Activated T-helper 1 cell treated with Interleukin-2 at 50 U/mL for 16 hours (primary cell): ENCODE measurements at places on chromosomes 11 and 22.

- DNase-seq, result no peak
Observed at GRCh38 chr11:45518833-45519535, 146.4 kb downstream of the CHST1 start.

DNA sequence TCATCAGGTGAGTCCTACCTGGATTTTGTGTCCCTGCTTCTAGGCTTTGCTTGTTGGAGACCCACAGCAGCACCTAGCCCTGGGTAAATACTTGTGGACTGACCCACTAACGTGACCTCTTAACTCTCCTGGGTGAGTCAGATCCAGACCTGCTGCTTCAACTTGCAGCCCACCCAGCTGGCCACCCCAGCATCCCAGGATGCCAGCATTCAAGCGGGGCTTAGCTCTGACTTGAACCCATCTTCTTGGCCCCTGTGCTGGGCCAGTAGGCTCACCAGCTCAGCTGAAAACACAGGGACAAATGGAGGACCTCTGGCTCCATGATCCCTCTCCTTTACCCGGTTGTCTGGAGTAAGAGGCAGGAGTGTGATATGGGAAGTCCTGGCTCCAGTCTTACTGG, 33.5 kb downstream of the PARVG start:
- DNase-seq, result no peak

DNA sequence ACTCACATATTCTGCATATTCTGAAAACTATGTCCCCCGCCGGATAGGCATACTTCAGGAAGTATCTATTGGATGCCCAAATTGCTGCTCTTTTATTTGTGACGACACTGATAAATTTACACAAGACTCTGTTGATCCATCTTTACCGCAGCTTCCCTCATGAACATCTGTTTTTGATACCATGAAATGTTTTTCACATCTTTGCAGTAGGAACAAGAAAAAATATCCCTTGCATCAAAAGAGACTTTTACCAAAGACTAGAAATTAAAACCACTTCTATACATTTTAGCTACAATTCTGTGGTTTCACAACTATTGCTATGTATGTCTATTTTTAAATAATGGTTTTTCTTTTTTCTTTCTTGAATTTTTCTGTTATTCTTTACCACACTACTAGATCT, 15.3 kb downstream of the POU2AF2 start:
- no peak for DNase-seq

GRCh38 chr11:65717906-65718305, 2.7 kb downstream of the RNASEH2C start:
- DNase-seq, result no peak

GRCh38 chr11:34603129-34604001, 17.5 kb upstream of the EHF start:
- DNase-seq, result no peak

- no peak for DNase-seq
Observed at GRCh38 chr11:129323896-129324502, 51.6 kb upstream of the BARX2 start.
